GM23248 (cell line): ENCODE measurements at places on chromosomes 16 and 17. TPM values are rescaled to one million over a fixed set of nuclear protein-coding genes. Genes with fewer than 3 reads are reported as not detected.

DNA sequence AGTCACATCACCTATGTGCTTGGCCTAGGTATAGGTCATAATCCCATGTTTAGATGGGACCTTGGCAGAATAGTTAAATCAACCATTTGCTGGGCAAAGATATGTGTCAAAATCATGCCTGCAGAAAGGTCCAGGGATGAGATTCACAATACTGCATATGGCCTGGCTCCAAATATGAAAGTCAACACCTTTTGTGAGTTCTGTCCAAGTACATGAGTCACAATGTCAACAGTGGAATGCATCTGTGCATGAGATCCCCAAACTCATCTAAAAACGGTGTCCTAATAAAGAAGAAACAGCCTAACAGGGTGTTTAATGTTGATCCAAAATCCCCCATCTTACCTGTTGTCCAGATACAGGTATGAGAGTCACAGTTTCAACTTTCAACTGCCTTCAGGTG, 1847.5 kb downstream of the TP53TG3F start:
- DNase-seq = no peak

DNA sequence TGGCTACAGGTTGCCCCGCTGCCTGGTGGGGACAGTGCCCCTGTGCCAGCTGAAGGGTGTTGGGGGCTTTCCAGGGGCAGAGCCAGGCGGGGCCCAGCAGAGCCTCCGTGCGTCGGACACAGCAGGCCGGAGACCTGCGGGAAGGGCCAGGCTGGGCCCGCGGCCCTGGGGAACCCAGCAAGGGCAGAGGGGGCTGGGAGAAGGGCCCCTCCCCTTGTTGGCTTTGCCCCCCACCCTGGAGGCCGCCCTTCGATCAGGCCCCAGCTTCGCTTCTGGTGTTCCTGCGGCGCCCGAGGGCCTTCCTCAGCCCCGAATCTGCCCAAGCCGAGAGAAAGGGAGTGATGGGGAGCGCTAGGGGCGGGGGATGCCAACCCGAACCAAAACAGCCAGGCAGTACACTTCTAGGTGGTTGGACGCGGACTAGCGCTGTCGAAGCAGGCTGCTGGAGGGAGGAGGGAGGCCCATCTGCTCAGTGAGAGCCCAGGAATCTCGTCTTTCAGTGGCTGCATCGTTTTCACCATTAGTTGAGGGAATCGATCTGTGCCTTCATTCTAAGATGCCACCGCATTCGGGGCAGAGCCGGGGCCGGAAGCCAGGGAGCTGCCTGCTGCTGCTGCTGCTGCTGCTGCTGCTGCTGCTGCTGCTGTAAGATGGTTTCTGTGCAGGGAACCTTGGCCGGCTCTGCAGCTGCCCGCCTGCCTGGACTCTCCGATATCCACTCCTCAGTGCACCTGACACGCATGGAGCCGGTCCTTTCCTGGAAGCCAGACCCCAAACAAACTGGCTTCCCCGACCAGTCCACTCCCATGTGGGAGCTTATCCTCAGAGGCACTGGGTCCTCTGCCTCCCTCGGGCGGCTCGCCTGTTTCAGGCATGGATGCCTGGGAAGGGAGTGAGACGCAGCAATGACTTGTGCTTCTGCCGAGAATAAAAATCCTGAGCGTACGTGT, 1.7 kb downstream of the JPH3 start:
- DNase-seq = no peak

DNA sequence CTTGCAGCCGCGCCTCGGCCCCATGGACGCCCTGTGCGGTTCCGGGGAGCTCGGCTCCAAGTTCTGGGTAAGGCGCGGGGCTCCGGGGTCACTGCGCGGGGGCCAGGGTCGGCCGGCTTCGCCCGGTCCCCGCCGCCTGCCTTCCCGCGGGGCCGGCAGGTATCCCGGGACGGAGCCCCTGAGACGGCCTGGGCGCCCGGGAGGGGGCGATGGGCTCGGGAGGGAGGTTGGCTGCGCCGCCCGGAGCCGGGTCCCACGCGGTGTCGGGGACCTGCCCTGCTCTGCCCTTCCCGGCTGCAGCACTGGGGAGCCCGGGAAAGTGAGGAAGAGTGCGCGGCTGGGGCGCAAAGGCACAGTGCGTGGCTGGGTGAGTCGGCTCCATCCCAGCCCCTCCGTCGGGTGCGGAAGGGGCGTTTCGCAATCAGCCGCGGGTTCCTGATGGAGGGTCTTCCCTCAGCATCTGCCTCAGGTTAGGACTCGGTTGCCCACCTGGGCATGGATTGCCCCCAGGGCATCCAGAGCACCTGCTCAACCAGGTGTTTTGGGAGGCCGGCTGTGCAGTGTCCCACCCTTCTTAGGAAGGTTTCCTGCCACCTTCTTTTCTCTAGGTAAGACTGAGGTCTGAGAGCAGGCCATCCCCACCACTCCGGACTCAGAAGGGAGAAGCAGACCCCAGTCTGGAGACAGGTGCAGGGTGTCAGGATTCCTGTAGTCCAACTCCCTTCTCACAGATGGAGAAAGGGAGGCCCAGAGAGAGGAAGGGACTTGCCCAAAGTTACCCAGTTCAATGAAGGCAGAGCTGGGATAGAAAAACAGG, 442 bp downstream of the ABCC3 start:
- peak; percentile 48 for DNase-seq

DNA sequence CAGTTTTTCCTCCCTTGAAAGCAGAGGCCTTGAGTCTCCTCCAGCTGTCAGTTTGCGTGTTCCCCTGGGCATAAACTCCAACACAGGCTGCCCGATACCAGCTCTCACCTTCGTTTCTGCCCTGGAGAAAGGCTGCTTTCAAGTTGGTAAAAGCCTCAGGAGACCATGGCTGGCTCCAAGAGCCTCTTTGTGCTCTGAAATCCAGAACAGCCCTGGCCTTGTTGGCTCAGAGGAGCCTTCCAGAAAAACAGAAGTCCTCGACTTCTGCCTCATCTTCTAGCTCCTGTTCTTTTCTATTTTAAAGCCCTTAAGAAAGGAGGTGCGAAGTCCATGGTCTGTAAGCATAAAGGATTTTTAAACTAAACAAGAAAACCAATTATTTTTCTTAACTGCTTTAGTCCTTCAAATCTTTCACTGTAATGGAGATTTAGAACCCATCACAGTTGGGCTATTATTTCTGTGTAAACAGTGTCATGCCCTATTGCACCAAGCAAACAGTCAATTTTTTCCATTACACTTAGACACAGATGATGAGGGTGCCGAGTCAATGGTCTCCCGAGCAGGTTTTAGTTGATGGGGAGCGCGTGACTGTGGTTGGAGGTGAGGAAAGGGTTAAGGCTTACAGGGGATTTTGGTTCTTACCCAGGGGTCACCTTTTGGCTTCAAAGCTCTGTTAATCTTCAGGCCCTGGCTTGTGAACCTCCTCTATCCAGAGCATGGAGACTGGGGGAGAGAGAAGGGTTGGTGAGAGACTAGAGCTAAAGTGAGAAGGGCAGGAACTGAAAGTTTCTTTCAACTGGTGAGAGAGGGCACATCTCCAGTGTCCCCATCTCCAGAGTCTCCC, 212.8 kb downstream of the MSI2 start:
- no peak for DNase-seq

GRCh38 chr16:74503412-74503811, 82.1 kb upstream of the CLEC18B start:
- DNase-seq = no peak

DNA sequence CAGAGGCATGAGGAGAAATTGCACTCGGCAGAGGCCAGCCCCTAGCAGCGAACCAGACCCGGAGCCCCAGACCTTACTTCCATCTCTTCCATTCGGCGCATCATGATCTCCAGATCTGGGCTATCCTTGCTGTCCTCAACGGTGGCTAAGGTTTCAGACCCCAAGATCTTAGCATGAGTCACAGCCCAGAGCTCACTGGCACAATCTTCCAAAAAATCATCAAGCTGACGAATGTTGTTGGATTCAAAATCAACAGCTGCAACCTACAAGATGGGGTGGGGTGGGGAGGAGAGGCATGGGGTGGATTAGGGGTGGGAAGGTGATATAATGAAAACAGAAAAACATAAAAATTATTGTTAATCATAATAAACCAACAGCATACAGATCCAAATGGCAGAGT, 39.7 kb upstream of the PITPNM3 start:
- no peak for DNase-seq

- no peak for DNase-seq
These were observed 5.0 kb downstream of the ADCY7 start for GRCh38 chr16:50271148-50272041.

DNA sequence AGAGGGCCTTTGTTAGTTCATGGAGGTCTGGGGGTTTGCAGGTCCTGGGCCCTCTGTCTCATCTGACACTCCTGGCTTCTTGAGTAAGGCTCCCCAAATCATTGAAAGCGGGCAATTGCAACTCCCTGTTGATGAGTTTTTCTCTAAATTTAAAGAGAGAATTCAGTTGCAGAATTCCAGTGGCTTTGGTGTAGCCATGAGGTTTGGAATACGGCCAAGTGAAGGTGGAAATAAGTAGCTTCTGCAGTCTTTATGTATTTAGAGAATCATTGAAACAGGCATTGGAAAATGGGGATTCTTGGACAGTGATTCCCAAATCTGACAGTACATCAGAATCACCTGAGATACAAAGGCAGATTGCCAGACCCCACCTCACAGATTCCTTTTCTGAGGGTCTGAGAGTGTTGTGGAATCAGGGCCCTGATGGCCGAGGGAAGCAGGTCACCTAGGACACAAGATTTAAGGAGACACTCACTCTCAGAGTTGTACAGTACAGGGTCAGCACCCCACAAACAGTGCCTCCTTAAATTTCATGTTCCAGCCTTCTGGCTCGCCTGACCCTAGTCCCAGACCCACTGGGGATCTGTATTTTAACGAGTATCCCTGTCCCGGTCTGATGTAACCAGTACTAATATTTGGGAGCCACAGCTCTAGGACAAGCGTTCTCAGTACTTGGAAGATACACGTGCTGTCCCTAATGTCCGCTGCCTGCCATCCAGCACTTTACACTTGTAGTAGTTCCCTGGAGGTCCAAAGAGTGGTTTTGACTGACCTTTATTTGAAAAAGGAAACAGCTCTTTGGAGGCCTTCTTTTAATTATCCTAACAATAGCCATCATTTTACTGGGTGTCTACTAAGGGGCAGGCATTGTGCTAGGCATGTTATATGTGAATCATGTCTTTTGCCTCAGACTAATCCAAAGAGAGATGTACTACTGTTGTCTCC, 37.8 kb downstream of the YPEL2 start:
- peak; percentile 52 for DNase-seq

GRCh38 chr17:45368651-45369050, 51.8 kb upstream of the MAP3K14 start:
- peak; percentile 45 for DNase-seq

The IGSF6 gene
- not detected in 2 replicates for total RNA-seq

The SNAI3 gene
- total RNA-seq = not detected in 2 replicates

The KRT32 gene
- total RNA-seq = not detected in 2 replicates

The FN3K gene
- total RNA-seq = 0.11 TPM in 1 of 2 replicates, not detected in the other

The NPIPB6 gene
- 0.32 TPM in 1 of 2 replicates, not detected in the other for total RNA-seq
